ENCODE measurements at places on chromosomes 2 and 18.

- no peak for DNase-seq
Observed at GRCh38 chr2:42345986-42346385, 15.0 kb downstream of the COX7A2L start.

- DNase-seq = peak; percentile 94
Observed at GRCh38 chr18:3972291-3972930, 482.7 kb downstream of the DLGAP1 start.

DNA sequence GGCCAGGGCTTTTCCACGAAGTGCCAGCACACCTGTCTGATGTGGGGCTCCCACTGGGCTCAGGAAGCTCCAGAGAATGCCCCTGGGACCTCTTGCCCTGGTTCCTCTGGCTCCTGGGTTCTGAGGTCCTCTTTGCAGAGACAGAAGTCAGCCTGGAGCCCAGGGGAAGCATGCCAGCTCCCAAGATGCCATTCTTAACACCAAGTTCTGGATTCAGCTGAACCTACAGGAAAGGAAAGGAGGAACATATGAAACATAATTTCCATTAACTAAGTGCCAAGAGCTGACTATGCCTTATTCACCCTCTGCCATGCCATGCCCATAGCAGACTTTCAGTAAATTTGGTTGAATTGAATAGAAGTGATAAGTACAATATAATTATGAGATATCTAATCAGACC is 21.9 kb downstream of the FAM124B start:
- no peak for DNase-seq

- no peak for DNase-seq
Observed at GRCh38 chr2:76940559-76940958, 581.6 kb downstream of the LRRTM4 start.

DNA sequence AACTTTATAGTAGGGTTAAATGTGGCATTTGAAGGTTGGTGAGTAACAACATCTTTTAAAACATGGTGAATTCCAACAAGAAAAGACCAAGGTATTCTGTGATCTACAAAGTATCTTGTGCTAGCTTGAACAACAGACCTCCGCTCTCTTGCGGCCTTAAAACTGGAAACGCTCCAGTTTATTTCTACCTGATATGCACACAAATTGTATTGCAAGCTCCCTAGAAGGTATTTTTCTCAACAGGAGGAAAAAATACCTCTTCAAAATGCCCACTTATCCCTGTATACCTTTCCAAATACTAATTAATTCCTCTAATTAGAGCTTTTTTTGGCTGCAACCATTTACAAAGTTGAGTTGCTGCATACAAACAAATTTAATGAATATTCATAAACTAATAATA is 69.5 kb downstream of the KCNH7 start:
- peak; percentile 25 for DNase-seq

- peak; percentile 68 for DNase-seq
Observed at GRCh38 chr2:212539072-212539880, 674 bp upstream of the ERBB4 start.

DNA sequence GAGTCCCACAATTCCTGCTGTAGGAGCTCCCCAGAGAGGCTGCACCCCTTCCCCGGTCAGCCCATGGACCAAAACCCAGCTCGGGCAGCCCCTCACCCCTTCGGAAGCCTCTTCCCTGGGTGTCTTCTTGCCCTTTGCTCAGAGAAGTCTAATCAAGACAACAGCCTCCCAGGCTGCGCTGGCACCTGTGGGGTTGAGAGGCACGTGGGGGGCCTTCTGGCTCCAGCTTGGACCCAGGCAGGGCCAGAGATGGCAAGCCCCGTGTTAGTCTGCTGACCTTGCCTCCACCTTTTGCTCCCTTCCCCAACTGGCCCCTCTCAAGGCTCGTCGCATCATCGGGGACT is 10.4 kb downstream of the SLC4A3 start:
- no peak for DNase-seq

- no peak for DNase-seq
Observed at GRCh38 chr2:101467306-101467705, 7.6 kb downstream of the RFX8 start.

DNA sequence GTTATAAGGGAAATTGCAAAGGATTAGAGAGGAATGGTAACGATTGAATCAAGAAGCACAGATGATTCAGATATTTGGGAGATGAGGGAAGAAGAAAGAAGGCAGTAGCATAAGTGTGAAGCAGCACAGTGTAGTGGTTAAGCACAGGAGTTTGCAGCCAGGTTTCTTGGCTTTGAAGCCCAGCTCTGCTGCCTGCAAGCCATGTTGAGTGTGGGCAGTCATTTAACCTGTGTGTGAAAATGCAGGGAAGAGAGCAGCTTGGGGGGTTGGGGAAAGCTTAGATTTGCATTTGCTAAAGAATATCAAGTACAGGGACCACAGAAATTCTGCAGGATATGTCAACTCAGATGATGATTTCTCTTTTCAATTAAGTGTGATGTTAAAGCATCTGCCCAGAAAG is 21.5 kb upstream of the RBMS1 start:
- DNase-seq = no peak

DNA sequence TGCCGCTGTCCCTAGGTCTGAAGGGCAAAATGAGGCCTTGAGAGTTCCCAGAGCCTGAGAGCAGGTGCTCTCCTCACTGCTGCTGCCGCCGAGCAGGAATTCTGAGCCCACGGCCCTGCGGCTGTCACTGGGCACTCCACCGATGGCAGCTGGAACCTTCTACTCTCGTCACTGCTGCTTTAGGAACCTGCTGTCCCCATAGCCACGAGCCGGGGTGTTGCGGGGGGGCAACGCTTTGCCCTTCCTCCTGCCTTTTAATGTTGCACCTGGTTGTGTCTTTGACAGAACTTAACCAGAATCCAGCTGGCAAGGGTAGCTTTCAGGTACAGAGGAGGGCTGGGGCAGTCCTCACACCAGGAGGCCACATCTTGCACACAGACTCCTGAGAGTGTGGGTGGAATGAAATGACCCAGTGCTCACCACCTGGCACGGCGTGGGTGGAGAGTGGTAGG is 32.3 kb downstream of the NCK2 start:
- DNase-seq = no peak

GRCh38 chr2:112194028-112194427 is 55.8 kb downstream of the FBLN7 start:
- DNase-seq = no peak

DNA sequence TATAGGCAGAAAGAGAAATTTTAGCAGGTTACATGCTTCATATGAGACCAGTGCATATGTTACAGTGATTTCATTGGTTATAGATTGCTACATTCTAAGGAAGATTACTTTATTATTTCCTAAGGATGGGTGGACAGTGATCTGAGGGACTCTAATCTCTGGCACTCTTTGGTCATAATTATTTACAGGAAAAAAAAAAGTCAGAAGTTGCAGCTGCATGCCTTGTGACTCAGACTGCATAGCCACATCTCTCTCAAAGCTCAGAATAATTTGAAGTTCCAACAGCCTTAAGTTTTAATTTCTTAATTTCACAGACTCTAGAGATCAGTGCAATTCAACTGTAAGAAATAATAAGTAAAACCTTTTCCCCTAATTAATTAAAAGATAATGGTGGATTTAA is 27.1 kb upstream of the BARD1 start:
- DNase-seq = no peak

DNA sequence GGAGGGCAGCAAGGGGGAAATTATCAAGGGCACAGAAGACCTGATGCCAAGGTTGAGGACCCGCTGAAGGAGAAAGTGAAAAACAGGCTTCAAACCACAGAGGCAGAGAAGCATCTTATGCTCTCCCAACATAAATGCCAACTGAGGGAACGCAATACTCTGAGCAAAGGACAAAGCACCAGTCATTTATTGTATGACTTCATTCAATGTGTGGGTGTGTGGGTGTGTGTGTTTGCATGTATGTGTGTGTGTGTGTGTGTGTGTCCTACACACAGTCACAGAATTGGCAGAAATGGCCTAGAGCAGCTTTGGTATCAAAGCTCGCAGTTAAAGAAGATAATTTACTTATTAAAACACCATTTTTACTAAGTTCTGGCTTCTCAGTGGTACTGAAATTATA is 51.4 kb downstream of the UXS1 start:
- DNase-seq = no peak

- no peak for DNase-seq
Observed at GRCh38 chr2:11540996-11541692, 7.3 kb downstream of the GREB1 start.

DNA sequence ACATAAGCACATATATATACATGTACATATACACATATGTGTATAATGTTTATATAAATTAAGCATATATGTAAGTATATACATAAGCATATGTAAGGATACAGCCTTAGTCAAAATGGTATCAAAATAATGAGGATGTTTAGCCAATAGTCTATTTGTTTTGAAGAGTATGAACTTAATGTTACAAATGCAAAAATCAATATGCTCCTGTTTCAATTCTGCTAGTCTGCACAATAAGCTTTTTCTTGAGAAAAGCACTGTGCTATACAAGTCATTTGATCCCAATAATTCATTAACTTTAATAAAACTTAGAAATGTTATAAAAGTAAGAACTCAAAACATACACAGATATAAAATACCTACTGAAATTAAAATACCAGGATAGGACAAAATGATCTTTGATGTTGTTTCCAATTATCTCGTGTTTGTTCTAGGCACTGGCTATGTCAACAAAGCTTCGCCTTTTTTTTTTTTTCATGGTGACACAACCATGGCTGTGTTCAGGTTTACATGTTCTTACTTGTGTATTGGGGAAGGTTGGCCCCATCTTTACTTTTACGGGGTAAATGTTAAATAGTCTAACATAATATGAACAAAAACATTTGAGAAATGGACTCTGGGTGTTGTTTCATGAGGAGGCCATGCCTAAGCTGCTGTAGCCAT is 271.1 kb upstream of the CDH19 start:
- DNase-seq = no peak

- no peak for DNase-seq
Observed at GRCh38 chr2:158598862-158599517, 142.2 kb downstream of the PKP4 start.
